Neural crest cell (in vitro differentiated cells): ENCODE measurements at places on chromosomes 2 and 18. TPM values are rescaled to one million over a fixed set of nuclear protein-coding genes. Genes with fewer than 3 reads are reported as not detected.

The ANKRD30B gene
- not detected in 2 replicates for total RNA-seq

The FBXO41 gene
- 3.7 and 4.5 TPM in 2 replicates for total RNA-seq

The HOXD3 gene
- 1.5 and 1.9 TPM in 2 replicates for total RNA-seq

The ZNF638 gene
- 159 and 185 TPM in 2 replicates for total RNA-seq

The STEAP3 gene
- total RNA-seq = 0.73 and 0.77 TPM in 2 replicates

The ALK gene
- 2.0 and 2.1 TPM in 2 replicates for total RNA-seq

The ATP8B1 gene
- 0.05 and 0.09 TPM in 2 replicates for total RNA-seq

DNA sequence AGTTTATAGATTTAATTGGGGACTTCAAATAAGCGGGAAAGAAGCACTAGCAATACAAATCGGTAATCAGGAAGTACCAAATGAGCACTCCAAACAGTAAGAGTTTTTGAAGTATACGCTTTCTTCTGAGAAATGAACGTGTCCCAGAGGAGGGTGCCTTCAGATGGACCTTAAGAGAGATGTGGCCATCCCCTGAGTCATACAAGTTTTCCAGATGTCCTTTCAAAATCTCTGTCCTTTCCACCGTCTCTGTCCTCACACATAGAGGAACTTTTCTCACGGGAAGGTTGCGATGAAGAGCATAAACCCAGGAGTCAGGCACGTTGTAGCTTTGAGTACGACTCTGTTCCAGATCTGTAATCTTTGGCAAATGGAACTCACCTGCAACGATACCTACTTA lies 1.7 kb upstream of the SMAD2 start:
- H3K4me1 ChIP-seq = peaks cover 39% of the 10 kb centered on the region
- no peaks in the 10 kb centered on the region for H3K36me3 ChIP-seq
- DNase-seq = no peak
- H3K27me3 ChIP-seq = peaks cover 16% of the 10 kb centered on the region
- peak overlapping the region; percentile 85 for H3K4me3 ChIP-seq

DNA sequence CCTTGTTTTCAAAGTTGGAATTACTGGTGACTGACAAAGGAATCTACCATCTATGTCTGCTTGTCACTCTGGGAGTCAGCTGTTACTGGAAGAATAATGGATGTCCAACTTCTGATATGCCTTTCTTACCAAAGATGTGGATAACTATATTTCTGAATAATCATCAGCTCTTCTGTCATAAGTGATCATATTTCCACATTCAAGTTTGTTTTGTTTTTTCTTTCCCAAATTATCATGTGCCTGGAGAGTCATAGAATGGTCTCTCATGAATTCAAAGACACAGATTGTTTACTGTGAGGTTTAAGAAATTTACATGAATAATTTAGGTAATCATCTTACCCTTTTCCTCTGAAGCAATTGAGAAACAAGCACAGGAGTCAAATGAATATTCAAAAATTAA lies 986.7 kb upstream of the CDH2 start:
- DNase-seq = no peak
- H3K27ac ChIP-seq = no peak overlapping the region
- H3K4me3 ChIP-seq = no peak overlapping the region
- H3K27me3 ChIP-seq = no peaks in the 10 kb centered on the region
- H3K4me1 ChIP-seq = no peaks in the 10 kb centered on the region

- H3K27me3 ChIP-seq = no peaks in the 10 kb centered on the region
- no peaks in the 10 kb centered on the region for H3K36me3 ChIP-seq
- no peak for DNase-seq
- no peak overlapping the region for H3K27ac ChIP-seq
- H3K4me1 ChIP-seq = peaks cover 23% of the 10 kb centered on the region
- H3K4me3 ChIP-seq = no peak overlapping the region
These were observed 80.8 kb upstream of the AGAP1 start for GRCh38 chr2:235413064-235413463.

GRCh38 chr2:240825476-240825875 lies 5.5 kb upstream of the KIF1A start:
- no peak for DNase-seq
- no peak overlapping the region for H3K27ac ChIP-seq
- H3K4me1 ChIP-seq = peaks cover 12% of the 10 kb centered on the region
- H3K4me3 ChIP-seq = no peak overlapping the region

- H3K36me3 ChIP-seq = peaks cover 7% of the 10 kb centered on the region
- no peak overlapping the region for H3K27ac ChIP-seq
- DNase-seq = no peak
- H3K27me3 ChIP-seq = no peaks in the 10 kb centered on the region
These were observed 148.8 kb downstream of the SMAD7 start for GRCh38 chr18:48801728-48802542.

GRCh38 chr2:240423788-240424191 lies 11.7 kb upstream of the GPC1 start:
- no peak overlapping the region for H3K4me3 ChIP-seq
- H3K36me3 ChIP-seq = peaks cover 3% of the 10 kb centered on the region
- no peak overlapping the region for H3K27ac ChIP-seq
- peaks cover 19% of the 10 kb centered on the region for H3K4me1 ChIP-seq
- no peaks in the 10 kb centered on the region for H3K27me3 ChIP-seq

- H3K27ac ChIP-seq = no peak overlapping the region
- no peak for DNase-seq
- H3K4me1 ChIP-seq = no peaks in the 10 kb centered on the region
- no peaks in the 10 kb centered on the region for H3K36me3 ChIP-seq
These were observed 50.4 kb upstream of the NXPH2 start for GRCh38 chr2:138830547-138830946.

DNA sequence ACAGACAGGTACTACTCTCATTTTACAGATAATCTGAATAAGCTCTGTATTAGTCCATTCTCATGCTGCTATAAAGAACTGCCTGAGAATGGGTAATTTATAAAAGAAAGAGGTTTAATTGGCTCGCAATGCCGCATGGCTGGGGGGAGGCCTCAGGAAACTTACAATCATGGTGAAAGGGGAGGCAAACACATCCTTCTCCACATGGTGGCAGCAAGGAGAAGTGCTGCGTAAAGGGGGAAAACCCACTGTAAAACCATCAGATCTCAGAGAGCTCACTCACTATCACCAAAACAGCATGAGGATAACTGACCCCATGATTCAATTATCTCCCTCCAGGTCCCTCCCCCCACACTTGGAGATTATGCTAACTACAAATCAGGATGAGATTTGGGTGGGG lies 254.4 kb downstream of the KCNE4 start:
- H3K27me3 ChIP-seq = no peaks in the 10 kb centered on the region
- DNase-seq = no peak
- no peaks in the 10 kb centered on the region for H3K4me1 ChIP-seq
- H3K27ac ChIP-seq = no peak overlapping the region
- H3K36me3 ChIP-seq = no peaks in the 10 kb centered on the region

DNA sequence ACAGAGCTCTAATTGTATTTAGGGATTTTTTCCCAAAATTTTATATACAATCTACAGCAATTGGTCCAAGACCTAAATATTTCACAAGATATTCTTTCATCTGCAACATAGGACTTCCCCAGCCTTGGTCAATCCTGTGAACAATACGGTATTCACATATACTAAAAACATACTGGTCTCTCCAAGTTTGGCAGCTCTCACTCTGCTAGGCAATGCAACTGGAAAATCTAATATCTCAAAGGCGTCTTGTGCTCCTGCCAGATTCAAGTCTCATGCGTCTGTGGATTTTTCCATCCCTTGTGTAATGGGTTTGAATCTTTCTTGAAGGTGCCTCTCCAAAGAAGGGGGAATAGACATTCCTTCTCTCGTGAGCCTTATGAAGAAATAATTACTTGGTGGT lies 27.4 kb upstream of the MBOAT2 start:
- no peak overlapping the region for H3K27ac ChIP-seq
- H3K36me3 ChIP-seq = peaks cover under 1% of the 10 kb centered on the region
- no peak for DNase-seq
- H3K4me1 ChIP-seq = peaks cover 10% of the 10 kb centered on the region
- no peak overlapping the region for H3K4me3 ChIP-seq
- H3K27me3 ChIP-seq = no peaks in the 10 kb centered on the region

GRCh38 chr2:112885506-112885902 lies 25.5 kb upstream of the IL37 start:
- no peak for DNase-seq
- H3K36me3 ChIP-seq = no peaks in the 10 kb centered on the region
- H3K4me3 ChIP-seq = no peak overlapping the region
- no peak overlapping the region for H3K27ac ChIP-seq

DNA sequence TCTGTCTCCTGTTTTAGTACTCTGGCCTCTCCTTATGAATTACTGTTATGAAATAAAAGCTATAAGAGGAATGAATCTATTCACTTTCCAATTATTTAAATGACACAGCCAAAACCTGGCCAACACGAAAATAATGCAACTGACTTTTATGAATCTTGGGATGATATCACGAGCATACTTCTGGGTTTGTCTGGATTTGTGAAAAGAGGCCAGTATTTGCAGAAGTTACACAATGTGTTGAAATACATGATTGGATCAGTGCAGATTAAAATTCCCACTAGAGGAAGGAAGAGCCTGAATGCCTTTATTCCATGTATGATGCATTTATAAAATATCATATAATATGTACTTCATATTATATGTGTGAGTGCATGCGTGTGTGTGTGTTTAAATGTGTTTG lies 418.2 kb downstream of the GRB14 start:
- no peaks in the 10 kb centered on the region for H3K36me3 ChIP-seq
- H3K4me3 ChIP-seq = no peak overlapping the region
- DNase-seq = no peak
- H3K27ac ChIP-seq = no peak overlapping the region

GRCh38 chr2:40384714-40385113 lies 67.2 kb downstream of the SLC8A1 start:
- H3K27ac ChIP-seq = no peak overlapping the region
- no peaks in the 10 kb centered on the region for H3K4me1 ChIP-seq
- no peaks in the 10 kb centered on the region for H3K27me3 ChIP-seq

- no peaks in the 10 kb centered on the region for H3K27me3 ChIP-seq
- H3K4me3 ChIP-seq = no peak overlapping the region
- H3K36me3 ChIP-seq = no peaks in the 10 kb centered on the region
- DNase-seq = no peak
These were observed 224.0 kb upstream of the TANK start for GRCh38 chr2:160936044-160936806.

DNA sequence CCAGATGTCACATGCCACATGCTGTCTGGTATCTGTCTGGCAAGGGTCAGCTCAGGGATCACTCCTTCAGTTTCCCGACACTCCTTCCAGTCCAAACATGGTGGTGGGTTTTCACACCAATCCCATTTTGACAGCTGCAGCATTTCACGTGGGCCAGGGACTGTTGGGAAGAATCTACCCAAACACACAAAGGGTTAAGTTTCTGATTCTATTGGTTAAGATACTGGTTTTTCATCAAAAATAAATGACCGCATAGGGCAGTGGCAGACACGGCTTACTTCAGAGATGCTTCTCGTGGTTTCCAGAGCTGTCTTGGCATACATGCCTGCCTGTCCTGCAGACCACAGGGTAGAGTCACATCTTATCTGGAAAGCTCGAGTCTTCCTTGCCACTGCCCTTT lies 79.7 kb downstream of the PSMG2 start:
- H3K36me3 ChIP-seq = no peaks in the 10 kb centered on the region
- DNase-seq = no peak
- H3K4me1 ChIP-seq = no peaks in the 10 kb centered on the region
- no peak overlapping the region for H3K27ac ChIP-seq

DNA sequence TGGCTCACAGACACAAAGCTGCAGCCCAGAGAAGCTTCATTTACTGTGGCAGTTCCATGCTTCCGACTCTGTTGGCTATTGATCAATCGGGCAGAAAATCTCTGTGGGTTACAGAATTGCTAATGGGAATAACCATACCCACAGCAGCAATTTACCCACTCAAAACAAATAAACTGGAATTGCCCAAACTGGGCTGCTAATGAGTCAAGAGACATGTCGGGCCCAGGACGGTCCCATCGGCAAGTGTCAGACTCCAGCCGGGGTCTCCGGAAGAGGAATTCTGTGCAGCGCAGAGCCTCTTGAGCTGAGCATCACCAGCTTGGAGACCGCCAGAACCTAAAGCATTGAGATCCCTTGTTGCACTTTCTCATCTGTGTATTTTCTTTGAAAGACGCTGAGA lies 67.8 kb downstream of the TMEM18 start:
- peak overlapping the region; percentile 54 for H3K27ac ChIP-seq
- no peak overlapping the region for H3K4me3 ChIP-seq
- no peaks in the 10 kb centered on the region for H3K4me1 ChIP-seq
- no peaks in the 10 kb centered on the region for H3K36me3 ChIP-seq
